ENCODE measurements at places on chromosomes 11 and 22. TPM values are rescaled to one million over a fixed set of nuclear protein-coding genes. Genes with fewer than 3 reads are reported as not detected.

SLC22A25 gene
- total RNA-seq: not detected

KRTAP5-1 gene
- total RNA-seq: not detected

GGTLC2 gene
- total RNA-seq: not detected

TTC28 gene
- 81.9 TPM for total RNA-seq

SEC14L6 gene
- total RNA-seq: 1.2 TPM

TOLLIP gene
- total RNA-seq: 13.6 TPM

INSC gene
- 3.0 TPM for total RNA-seq

LINC01488 gene
- not detected for total RNA-seq

BIRC3 gene
- 6.2 TPM for total RNA-seq

OTOG gene
- total RNA-seq: 0.05 TPM

H19 gene
- total RNA-seq: 6,669 TPM

AMOTL1 gene
- total RNA-seq: 79.3 TPM

SPDYC gene
- not detected for total RNA-seq

EXT2 gene
- 95.3 TPM for total RNA-seq

SPON1 gene
- total RNA-seq: 131 TPM

TNNI2 gene
- total RNA-seq: 32.6 TPM

MYRF gene
- 4.7 TPM for total RNA-seq

ARHGAP1 gene
- 41.8 TPM for total RNA-seq

LMNTD2 gene
- 0.37 TPM for total RNA-seq

UPK3A gene
- total RNA-seq: 88.9 TPM

LRRC55 gene
- 0.53 TPM for total RNA-seq

GAB2 gene
- 16.8 TPM for total RNA-seq

AP2A2 gene
- 26.5 TPM for total RNA-seq

BIK gene
- 2.5 TPM for total RNA-seq

OR6T1 gene
- total RNA-seq: not detected

APOC3 gene
- total RNA-seq: not detected

AGBL2 gene
- 3.5 TPM for total RNA-seq

IGLL1 gene
- not detected for total RNA-seq

CD81 gene
- total RNA-seq: 251 TPM

BIRC2 gene
- total RNA-seq: 104 TPM

TAF6L gene
- total RNA-seq: 8.5 TPM

SLC25A18 gene
- not detected for total RNA-seq

MRPL17 gene
- total RNA-seq: 29.9 TPM

APOA4 gene
- not detected for total RNA-seq

ART1 gene
- not detected for total RNA-seq

PRODH gene
- total RNA-seq: 1.1 TPM

ACRV1 gene
- total RNA-seq: not detected

OR52H1 gene
- total RNA-seq: 2.2 TPM

CDC45 gene
- total RNA-seq: 4.0 TPM

PHLDA2 gene
- 1.1 TPM for total RNA-seq

OR52N4 gene
- total RNA-seq: not detected

SEC14L3 gene
- not detected for total RNA-seq

SLC25A45 gene
- total RNA-seq: 5.0 TPM

C11orf21 gene
- 0.42 TPM for total RNA-seq

NLRP14 gene
- total RNA-seq: 0.42 TPM

CCDC73 gene
- 0.05 TPM for total RNA-seq

ACTN3 gene
- not detected for total RNA-seq

GAL3ST3 gene
- 0.42 TPM for total RNA-seq

MOV10L1 gene
- total RNA-seq: 9.7 TPM

ELF5 gene
- 13.4 TPM for total RNA-seq

LRRC10B gene
- total RNA-seq: not detected

TTC9C gene
- total RNA-seq: 35.6 TPM

TH gene
- 1.6 TPM for total RNA-seq
